HT1080 (cell line): ENCODE measurements at places on chromosomes 1 and 21.

DNA sequence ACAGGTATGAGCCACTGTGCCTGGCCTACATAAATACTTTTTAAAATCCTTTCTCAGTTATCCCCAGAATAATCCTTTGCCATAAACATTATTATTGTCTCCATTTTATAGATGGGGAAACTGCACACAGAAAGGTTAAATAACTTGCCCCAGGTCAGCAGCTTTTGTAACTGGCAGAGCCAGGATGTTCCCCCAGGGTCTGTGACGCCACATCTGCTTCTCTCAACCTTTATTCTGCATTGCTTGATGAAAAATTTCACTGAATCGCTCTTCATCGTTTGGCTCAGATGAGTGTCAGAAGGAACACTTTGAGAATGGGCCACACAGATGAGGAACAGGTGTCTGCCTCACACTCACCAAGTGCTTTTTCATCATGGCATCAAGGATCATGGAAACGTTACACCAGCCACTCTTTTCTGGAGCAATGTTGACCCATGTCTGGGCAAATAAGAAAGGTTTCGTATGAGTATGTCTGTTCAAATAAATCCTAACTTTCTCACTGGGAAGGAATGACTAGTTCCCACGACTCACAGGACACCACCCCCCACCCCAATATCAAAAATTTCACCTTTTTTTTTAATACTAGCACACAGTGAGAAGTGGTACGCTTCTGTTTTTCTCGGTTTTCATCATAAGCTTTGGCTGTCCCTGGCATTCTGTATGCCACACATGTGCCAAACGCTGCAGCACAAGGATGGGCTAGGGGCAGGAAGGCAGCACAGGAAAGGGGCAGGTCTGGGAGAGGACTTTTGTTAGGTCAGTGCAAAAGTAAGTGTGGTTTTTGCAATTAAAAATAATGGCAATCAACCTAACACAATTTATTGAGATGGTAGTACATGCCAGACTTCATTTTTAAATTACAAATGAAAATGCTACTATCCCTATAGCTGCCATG, 9.0 kb upstream of the PTGFRN start:
- no peak for DNase-seq

DNA sequence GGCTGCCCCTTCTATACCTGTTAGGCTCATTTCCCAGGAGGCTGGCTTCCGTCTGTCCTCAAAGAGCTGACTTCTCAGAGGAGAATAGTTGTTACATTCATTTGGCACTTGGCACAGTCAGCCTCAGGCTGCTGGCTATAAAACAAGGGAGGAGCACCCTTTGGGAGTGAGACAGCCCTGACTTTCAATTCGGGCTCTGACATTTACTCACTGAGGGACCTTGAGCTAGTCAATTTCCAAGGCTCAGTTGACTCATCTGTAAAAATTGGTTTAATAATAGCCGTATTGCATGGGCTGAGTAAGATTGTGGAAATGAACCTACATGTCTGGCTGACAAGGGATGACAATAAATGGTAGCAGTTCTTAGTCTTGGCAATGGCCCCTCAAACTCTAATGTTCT, 13.7 kb downstream of the ALX3 start:
- DNase-seq = no peak

GRCh38 chr1:106954661-106955229, 101.7 kb upstream of the PRMT6 start:
- DNase-seq = no peak

DNA sequence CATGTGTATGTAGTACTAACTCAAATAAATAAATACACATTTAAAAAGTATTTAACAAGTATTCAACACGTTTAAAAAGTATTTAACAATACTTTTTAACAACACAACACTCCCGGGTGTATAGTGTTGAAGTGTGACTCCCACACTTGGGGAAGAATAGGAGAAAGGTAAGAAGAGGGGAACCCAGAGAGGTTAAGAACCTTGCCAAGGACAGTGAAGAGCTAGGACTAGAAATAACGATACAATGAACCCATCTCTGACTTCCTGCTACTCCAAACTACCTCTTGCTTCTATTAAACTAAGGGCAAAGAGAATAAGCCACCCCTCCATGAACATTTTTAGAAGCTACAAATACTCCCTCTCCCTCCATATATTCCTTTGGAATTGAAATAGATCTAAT, 1.7 kb upstream of the GFI1 start:
- no peak for DNase-seq

DNA sequence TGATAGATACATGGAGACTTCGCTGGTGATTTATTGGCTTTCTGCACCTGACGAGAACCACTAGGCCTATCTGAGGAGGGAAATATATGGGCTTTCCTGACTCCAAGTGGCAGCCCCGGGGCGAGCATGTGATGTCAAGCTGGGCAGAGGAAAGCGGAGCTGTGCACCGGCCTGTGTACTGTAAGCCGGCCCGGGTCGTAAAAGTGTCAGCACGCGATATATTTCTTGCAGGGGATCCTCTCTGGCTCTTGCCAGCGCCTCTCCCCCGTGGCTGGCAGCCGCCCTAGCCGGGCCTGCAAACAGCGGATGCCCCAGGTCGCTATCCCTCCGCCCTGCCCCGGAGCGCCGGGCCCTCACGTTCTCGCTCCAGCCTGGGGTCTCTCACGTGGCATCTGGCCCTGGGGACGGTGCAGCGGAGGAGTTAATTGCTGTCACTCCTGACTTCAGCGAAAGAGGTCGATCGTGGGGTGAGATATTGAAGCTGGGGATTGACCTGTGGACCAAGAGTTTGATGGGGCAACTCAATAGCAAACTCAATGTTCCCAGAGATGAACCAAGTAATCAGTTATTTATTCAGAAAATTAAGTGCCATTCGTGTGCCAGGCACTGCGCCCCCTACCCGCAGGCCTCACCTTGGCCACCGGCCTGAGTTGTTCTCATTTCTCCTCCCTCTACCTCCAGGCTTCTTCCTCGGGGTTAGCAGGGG, 41.0 kb upstream of the HAO2 start:
- DNase-seq = no peak

- DNase-seq = no peak
These were observed 10.1 kb downstream of the NRIP1 start for GRCh38 chr21:15054606-15055239.

DNA sequence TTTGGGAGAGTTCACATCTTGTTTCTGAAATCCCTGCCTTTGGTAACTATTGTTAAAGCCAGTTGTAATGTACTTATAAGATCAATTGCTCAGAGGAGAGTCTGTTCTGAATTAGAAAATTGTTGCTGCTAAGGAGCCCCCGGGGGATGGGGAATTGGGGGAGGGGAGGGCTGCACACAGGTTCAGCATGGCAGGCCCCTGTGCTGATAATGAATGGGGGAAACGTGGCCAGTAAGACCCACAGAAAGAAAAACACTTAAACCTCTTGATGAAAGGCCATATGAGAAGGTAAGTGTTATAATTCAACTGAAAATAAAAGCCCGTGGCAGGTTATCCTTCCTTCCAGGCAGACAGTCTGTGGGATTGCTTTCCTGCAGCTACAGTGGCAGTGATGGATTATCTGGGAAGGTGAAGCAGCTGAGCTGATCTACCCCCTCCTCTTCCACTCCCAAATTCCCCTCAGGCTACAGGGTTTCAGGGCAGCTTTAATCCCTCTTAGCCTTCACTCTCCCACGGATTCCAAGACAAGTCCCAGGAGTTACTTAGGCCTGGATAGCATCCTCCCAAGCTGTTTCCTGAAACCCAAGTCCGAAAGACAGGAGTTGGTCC, 398.8 kb downstream of the TBX15 start:
- DNase-seq = no peak

- DNase-seq = no peak
These were observed 19.6 kb upstream of the DUSP10 start for GRCh38 chr1:221761354-221762002.

DNA sequence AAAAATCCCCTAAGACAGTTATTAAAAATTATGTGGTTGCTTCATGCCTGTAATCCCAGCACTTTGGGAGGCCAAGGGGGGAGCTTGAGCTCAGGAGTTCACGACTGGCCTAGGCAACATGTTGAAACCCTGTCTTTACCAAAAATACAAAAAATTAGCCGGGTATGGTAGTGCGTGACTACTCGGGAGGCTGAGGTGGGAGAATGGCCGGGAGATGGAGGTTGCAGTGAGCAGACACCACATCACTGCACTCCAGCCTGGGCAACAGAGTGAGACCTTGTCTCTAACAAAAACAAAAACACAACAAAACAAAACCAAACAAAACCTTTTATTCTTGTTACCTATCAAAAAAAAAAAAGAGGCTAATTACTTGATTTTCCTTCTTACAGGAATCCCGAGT, 2.1 kb downstream of the ELK4 start:
- no peak for DNase-seq

DNA sequence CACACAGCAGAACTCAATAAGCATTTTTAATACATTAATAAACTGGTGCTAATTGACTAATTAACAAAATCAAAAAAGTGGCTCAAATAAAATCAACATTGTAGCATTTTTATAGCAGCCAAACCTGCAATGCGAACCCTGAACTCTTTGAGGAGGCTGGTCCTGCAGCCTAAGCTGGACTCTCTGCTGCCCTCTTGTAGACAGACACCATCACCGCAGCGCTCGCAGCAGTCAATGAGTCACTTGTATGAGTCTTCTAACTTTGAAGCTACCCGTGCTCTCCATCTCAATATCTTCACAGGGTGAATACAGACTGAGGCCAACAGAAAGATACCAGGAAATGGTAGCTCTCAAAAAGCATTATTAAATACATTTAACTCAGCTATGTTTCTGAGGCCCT, 9.7 kb upstream of the KRTAP7-1 start:
- DNase-seq = peak; percentile 54

DNA sequence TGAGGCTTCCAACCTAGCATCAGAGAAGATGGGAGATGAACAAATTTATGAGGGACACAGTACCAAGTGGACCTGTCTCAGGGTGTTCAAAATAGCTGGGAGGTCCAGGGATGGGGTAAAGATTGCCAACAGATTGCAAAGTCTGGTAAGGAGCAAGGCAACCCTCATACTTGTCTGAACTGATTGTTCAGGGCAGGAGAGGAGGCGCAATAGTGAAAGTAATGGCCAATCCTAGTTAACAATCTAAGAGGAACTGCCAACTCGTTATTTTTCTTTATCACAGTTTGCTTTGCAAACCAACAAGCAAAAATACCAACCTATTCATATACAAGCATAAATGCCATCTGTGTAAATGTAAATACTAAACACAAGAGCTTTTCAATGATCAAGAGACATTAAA, 78.4 kb upstream of the S1PR1 start:
- DNase-seq = no peak

- peak; percentile 16 for DNase-seq
These were observed 18.3 kb upstream of the HJV start for GRCh38 chr1:146039844-146040194.

- DNase-seq = no peak
These were observed 108.0 kb downstream of the TAS1R2 start for GRCh38 chr1:18751425-18751824.

DNA sequence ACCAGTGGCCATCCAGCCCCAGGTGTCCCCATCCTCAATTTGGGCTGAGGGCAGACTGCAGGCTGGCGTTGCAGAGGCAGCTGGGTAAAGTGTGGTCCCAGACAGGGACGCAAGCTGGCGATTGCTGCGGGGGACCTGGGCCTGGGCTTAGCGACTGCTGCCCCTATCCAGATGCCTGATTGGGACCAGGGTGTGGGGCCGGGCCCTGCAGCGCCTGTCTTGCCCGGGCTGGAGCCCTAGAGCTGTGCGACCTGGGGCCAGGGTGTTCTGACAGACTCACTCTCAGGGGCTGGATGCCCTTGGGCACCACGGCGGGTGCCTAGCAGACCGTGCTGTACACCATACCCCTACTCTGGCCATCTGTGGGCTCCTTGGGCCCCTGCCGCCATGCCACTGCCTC, 16.2 kb upstream of the FAAP20 start:
- DNase-seq = no peak

- peak; percentile 94 for DNase-seq
These were observed 2.9 kb downstream of the PADI3 start for GRCh38 chr1:17251701-17252376.

- DNase-seq = no peak
These were observed 35.4 kb downstream of the CXADR start for GRCh38 chr21:17548262-17548661.

GRCh38 chr1:33361532-33362235, 40.8 kb upstream of the A3GALT2 start:
- DNase-seq = no peak

DNA sequence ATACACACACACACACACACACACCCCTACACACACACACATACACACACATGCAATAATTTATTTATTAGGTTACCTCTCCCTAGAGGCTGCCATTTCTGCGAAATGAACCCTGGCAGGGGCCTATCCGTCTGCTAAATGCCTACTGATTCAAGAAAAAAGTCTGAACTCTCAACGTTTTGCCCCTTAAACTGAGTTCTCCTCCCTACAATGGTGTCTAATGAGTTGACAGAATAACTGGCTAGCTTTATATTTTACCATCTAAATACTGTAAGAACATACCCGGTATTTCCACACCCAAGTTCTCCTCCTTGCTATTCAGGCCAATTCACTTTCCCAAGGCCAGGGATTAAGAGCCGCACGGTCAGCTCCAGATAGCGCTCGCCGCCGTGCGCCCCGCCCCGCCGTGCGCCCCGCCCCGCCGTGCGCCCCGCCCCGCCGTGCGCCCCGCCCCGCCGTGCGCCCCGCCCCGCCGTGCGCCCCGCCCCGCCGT, 339 bp upstream of the RNPC3 start:
- DNase-seq = peak; percentile 22

GRCh38 chr1:160640359-160641123, 6.3 kb downstream of the SLAMF1 start:
- no peak for DNase-seq

DNA sequence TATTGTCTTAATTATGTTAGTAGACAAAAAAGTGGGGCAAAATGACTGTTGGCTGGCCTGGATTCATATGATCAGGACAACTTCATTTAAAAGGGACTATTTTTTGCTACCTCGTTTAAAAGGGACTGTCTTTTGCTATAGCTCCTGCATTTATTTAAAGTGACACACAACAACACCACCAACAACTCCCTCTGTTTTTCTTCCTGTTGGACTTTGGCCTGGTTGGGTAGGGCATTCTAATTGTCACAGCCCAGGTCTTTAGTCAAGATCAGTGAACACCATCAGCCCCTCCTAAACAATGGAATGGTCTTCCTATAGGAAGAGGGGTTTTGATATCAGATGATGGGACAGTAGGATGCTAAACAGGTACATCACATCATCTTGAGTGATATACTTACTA, 241.8 kb downstream of the GPR52 start:
- no peak for DNase-seq

- peak; percentile 100 for DNase-seq
These were observed 65.1 kb upstream of the JUN start for GRCh38 chr1:58848818-58849411.

DNA sequence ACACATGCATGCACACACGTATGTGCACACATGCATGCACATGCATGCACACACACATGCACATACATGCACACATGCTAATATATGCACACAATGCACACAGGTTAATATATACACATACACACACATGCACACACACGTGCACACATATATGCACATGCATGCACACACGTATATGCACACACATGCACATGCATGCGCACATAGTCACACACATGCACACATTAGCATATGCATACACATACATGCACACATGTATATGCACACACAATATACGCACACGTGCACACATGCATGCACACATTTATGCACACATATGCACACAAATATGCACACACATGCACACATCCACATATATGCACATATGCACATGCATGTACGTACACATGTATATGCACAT, 506.8 kb downstream of the MATN1 start:
- DNase-seq = no peak

GRCh38 chr21:42748620-42749176, 95.3 kb downstream of the PDE9A start:
- no peak for DNase-seq
